ENCODE measurements at places on chromosomes 7 and 10. TPM values are rescaled to one million over a fixed set of nuclear protein-coding genes. Genes with fewer than 3 reads are reported as not detected.

DNA sequence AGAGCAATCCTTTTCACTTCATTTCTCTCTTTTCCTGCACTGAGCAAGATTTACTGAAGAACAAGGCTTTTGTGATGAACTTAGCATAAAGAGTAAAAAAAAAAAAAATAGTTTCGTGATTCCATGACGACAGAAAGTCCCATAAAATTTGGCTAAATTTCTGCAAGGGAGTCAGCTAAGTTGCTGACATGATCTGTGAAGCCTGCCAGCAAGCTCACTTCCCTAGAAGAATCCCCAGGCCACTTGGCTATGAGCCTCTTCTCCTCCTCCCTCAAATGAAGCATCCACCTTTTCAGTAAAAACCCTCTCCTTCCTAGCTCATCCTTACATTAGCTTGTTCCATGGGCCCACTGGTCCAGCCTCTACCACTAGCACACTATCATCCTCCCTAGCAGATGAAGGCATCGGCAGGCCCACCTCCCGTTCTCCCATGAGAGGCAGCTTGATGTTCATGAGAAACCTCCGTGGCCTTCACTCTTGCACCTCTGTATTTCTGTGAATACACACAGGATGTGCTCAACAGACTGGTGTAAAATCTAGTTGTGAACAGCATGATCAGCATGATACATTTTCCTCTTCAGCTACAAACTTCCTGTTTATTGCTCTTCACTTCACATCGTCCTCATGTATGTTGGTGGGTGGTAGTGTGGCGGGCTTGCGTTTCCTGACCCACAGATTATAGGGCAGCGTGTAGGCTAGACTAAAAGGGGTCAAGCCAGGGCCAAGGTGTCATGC, 30.9 kb downstream of the GIMAP8 start:
- DNase-seq: peak; percentile 70

DNA sequence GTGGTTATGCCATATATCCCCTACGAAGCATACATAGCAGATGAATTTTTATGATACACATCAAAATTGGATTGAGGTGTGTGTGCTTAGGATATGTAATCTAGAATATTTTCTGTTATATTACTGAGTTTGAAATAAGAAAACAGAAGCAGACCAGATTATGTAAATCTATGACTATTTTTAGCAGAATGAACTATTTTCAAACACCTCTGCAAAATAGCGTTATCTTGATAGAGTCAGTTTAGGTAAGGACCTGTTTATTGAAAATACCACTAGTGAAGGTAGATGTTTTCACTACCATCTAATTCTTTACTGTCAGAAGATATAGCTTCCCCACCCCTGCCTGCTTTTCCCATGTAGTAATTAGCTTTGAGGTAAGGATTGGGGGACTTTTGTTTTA, 9.1 kb downstream of the LANCL2 start:
- no peak for DNase-seq

DNA sequence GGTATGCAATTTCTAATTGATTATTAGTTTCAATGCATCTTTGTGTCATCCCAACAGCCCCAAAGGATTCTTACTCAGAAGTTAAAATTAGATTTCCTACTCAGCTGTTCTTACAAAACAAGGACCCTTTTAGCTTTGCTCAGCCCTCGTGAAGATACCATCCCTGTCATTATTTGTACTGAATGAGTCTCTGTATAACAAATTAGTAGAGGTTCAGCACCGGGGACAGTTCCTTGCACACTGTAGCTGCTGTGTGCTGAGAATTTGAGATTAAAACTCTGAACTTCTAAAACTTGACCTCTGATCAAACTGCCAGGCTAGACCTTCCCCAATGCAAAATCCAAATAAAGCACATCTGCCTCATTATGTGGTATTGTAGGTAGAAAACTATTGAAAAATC, 299.1 kb downstream of the LHFPL3 start:
- no peak for DNase-seq

DNA sequence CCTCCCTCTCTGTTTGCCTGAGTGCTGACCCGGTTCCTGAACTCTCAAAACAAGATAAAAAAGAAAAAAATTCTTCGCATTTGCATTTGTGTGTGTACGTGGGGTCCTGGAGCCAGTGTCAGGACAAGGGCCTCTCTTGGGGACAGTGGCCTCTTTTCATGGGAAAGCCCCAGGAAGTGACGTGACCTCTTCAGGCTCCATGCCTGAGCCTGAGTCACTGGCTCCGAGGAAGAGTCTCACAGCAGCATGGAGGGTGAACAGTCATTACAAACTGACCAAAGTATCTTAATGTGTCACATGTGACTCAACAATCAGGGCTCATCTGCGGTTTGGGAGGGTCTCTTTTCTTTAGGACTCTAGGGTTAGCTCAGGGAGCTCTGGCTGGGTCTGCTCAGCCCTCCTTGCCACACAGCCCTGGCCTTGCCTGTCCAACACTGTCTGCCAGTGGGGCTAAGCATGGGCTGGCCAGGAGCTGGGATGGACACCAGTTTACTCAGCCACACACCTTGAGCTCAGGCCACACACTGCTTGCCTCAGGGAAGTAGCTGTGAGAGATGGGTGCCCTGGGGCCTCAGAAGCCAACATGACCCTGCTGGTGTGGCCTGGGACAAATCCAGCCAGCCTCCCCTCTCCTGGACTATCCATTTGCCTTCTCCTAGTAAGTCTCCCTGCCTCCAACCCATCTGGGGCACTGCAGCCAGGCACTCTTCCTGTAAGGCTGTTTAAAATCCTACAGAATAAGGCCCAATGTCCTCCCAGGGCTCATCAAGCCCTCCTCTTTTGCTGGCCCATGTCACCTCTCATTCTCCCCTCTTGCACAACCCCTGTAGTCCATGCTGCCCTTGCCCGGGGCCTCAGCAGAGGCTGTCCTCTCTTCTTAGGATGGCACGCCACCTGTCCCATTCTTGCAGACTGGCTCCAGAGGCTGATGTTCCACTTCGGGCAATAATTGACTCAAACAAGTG, 10.5 kb downstream of the TMEM273 start:
- DNase-seq: peak; percentile 83

GRCh38 chr10:130859427-130859826, 452.1 kb downstream of the TCERG1L start:
- DNase-seq: no peak

DNA sequence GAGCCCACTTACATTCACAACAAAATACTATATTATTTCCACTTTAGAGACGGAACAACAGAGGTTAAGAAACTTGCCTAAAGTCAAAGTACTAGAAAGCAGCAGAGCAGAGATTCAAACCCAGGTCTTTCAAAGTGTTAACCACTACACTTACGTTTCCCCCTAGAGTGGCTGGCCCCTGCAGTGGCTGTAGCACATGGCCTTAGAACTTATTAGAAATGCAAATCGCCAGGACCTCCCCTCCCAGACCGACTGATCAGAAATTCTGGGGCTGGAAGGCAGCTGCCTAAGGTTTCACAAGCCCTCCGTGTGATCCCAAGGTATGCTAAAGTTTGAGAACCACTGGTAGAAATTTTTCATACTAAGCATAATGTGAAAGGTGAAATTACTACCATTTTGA, 8.1 kb downstream of the MPP7 start:
- no peak for DNase-seq

Gene ADCYAP1R1
- not detected for total RNA-seq

DNA sequence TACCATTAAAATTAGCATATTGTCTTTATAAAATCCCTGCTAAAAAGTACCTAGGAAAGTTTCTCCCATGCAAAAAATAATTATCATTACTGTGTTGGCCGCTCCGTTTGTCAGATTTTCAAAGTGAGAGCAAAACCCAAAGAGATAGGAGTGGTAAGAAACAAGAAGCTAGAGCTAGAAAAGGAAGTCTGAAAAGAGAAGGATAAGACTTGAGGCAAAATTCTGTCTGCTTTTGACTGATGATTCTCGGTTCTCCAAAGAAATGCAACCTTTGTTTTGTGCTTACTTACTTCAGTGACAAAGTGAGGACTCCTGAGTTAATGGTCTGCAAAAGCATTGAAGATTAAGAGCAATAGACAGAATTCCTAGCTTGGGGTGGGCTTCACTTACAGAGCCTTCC, 33.3 kb upstream of the CAPZA2 start:
- DNase-seq: no peak

Gene RAB19
- total RNA-seq: 4.8 TPM

DNA sequence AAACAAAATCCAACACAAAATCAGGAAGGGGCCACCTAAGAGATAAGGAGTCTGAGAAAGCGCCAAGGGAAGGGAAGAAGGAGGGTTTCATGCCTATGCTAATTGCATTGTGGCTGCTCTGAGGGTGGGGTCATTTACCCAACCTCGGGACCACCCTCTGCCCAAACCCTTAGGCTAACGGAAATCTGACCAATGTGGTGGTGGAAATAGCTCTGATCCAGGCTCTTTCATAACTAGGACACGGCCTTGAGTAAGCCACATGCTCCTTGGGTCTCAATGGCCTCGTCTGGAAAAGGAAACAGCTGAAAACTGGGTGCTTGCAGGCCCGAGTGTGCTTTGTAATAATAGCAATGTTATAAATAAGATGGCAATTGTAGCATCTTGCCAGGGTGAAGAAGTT, 14.9 kb upstream of the SRGN start:
- DNase-seq: no peak

DNA sequence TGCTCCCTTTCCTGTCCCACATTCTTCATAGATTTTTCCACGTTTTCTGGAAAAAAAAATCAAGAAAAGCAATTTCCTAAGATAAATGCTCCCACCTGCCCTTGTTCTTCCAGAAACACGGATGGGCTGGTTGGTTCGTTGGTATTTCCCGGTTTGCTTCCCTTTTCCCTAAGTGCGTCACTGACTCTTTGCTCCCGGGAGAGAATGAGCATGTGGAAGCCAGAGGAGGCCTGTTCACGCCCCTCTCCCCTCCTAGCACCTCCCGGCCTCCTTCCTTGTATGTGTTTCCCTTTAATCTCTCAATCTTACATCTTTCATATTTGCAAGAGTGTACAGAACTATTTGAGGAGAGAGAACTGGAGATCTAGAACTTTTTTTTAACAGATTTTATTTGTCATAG, 442.0 kb downstream of the GFRA1 start:
- no peak for DNase-seq

GRCh38 chr7:120475994-120476393, 203.0 kb downstream of the KCND2 start:
- DNase-seq: no peak

Gene CCDC136
- total RNA-seq: 5.3 TPM

DNA sequence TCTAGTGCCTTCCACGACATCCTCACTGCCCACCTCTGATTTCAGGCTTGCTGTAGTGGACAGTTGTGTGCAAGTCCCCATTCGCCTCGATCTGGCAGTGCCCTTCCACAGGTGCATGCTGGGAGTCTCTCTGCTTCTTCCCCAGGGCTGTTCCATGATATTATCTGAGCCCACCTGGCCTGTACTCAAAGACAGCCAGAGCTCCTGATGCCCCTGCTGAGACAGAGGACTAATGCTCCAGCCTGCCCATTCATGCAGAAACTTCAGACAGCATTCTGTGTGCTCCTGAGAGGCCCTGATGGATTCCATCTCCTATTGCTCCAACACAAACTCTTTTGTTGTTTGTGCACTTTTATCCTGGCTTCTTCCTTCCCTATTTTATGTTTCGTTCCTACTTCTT, 164.8 kb upstream of the PRSS58 start:
- no peak for DNase-seq

Gene RNF32
- 3.4 TPM for total RNA-seq

GRCh38 chr7:101856473-101857357, 39.3 kb downstream of the CUX1 start:
- peak; percentile 87 for DNase-seq

GRCh38 chr7:33155811-33156210, 26.4 kb downstream of the BBS9 start:
- DNase-seq: no peak

Gene GPER1
- not detected for total RNA-seq

Gene HSPA12A
- 0.05 TPM for total RNA-seq

- no peak for DNase-seq
Measured at GRCh38 chr10:25758041-25758457, 176.0 kb upstream of the MYO3A start.

GRCh38 chr10:110993024-110993693, 73.8 kb downstream of the SHOC2 start:
- DNase-seq: peak; percentile 24

GRCh38 chr7:119397156-119397555, 875.8 kb upstream of the KCND2 start:
- no peak for DNase-seq

GRCh38 chr10:117619223-117619622, 76.7 kb downstream of the EMX2 start:
- no peak for DNase-seq

Data from activated CD4-positive, alpha-beta memory T cell treated with anti-CD3 and anti-CD28 coated beads, Interleukin-2, amount 10 ng/mL, durations not matched to agents 7 days and 5 days (primary cell).